GM23338 (cell line): ENCODE measurements at places on chromosomes 11 and 22. TPM values are rescaled to one million over a fixed set of nuclear protein-coding genes. Genes with fewer than 3 reads are reported as not detected.

GRCh38 chr22:42434748-42435425 is 2.7 kb upstream of the NFAM1 start:
- no peak for DNase-seq

DNA sequence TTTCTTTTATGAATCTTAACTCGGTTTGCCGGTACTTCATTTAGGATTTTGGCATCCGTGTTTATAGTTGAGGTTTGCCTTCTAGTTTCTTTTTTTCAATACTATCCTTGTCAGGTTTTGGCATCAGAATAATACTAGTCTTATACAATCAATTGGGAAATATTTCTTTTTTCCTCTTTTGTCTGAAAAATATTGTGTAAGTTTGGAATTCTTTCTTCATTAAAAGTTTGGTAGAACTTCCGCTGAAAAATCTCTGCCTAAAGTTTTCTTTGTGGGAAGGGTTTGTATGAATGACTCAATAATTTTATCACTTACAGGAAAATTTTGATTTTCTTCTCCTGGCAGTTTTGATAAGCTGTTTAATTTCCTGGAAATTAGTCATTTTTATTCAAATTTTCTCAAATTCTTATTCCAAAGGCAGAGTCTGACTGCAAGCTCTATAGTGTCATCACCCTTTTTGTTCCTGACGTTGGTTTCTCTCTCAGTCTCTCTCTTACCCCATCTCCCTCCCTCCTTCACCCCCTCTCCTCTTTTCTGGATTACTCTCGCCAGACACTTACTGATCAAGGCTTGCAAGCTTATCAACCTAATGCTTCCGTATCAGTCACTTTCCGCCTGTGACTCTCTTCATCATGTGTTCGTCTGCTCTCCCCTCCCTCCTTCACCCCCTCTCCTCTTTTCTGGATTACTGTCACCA is 555.7 kb downstream of the TBC1D22A start:
- DNase-seq: no peak

DNA sequence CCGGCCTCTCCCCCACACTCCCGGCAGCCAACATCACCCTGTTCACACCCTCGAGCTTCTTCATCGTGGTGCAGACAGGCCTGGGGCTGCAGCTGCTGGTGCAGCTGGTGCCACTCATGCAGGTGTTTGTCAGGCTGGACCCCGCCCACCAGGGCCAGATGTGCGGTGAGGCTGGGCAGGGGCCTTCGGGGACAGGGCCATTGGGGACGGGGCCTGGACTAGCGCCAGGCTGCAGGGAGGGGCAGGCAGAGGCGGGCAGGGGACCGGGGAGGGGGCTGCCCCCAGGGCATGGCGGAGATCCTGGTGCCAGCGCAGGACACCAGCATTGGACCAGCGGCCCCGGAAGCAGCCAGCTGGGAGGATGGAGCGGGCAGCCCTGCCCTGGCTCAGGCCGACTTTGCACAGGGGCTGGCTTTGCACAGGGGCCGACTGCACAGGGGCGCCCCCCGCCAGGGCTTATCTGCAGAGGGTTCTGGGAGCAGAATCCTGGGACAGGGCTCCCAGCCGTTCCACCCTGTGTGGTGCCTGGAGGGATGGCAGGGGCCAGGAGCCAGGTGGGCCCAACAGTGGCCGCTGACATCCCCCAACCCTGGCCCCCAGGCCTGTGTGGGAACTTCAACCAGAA is 8.6 kb downstream of the MUC5B start:
- no peak for DNase-seq

DNA sequence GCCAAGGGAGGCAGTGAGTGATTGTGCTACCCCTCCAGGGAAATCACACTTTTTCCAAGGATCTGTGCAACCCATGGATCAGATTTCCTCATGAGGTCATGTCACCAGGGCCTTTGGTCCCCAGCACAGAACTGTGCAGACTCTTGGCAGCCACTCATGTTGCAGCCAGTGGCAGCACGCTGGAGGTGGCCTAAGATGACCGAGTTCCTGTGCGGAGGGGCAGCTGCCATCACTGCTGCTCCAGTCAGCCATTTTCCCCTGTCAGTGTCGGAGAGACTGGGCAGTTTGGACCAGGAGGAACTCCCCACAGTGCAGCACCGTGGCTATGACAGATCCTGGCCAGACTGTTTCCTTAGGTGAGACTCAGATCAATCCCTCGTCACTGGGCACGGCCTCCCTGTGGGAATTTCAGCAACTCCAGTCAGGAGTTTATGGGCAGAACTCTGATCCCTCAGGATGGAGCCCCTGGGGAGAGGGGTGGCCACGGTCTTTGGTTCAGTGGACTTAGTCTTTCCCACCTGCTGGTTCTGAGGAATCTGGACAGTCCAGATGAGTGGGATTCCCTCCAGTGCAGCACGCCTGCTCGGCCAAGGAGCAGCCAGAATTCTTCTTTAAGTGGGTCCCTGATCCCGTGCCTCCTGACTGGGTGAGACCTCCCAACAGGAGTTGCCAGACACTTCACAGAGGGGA is 194.6 kb upstream of the CARD18 start:
- DNase-seq: no peak

GRCh38 chr22:39115977-39116621 is 19.1 kb downstream of the APOBEC3H start:
- no peak for DNase-seq

DNA sequence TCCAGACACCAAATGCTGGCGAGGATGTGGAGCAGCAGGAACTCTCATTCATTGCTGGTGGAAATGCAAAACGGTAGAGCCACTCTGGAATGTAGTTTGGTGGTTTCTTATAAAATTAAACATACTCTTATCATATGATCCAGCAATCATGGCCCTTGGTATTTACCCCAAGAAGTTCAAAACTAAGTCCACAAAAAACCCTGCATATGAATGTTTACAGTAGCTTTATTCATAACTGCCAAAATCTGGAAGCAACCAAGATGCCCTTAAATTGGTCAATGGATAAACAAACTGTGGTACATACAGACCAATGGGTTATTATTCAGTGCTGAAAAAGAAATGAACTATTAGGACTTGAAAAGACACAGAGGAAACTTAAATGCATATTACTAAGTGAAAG is 87.8 kb downstream of the APOL5 start:
- no peak for DNase-seq

DNA sequence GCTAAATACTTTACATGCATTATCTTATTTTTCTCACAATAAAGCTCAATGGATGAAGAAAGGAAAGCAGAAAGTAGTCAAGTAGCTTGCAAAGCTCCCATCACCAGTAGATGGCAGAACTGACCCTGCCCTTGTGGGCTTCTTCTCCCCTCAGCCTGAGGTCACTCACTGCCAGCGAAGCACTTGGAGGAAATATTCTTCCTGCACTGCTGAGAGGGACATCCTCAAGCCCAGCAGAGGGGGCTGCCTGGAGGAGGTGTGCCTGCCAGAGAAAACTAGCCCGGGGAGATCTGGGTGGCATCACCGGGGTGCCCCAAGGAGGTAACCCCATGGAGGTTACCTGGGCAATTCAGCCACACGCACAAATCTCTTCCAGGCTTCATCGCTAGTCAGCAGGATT is 6.6 kb downstream of the APOL4 start:
- peak; percentile 82 for DNase-seq

DNA sequence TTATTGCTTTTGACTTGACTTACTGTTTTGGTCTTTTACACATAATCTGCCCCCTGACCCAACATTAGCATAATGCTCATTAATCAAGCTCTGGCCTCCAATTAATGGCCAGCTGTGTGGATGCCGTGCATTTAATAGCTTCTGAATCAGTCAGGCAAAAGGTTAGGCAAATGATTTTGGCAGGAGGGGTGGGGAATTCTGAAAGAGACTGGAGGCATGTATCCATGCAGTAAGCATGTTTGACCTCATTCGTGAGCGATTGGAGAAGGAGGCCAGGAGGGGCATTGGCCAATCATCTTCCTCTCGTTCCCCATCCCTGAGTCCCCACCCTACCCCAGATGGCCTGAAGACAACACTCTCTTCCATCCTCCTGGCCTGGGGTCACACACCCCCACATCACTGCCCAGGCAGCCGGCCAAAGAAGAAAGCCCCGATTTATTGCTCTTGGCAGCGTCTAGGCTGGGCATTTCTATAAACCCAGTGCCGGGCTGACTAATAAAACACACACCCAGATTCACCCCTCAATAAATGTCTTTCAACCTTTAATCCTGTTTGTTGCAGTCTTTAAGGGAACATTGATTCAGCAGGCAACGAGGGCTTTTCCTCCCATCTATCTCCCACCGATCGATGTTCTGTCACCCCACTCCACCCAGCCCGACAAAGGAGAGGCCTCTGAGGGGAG is 150.0 kb downstream of the OPCML start:
- DNase-seq: no peak

- DNase-seq: no peak
These were observed 14.0 kb downstream of the ADAMTS8 start for GRCh38 chr11:130414107-130415080.

DNA sequence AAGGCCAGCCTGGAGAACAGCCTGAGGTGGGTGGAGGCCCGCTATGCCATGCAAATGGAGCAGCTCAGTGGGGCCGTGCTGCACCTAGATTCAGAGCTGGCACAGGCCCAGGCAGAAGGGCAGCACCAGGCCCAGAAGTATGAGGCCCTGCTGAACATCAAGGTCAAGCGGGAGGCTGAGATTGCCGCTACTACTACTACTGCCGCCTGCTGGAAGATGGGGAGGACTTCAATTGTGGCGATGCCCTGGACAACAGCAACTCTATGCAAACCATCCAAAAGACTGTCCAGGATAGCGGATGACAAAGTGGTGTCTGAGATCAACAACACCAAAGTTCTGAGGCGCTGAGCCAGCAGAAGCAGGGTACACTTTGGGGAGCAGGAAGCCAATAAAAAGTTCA is 3.1 kb upstream of the TMEM218 start:
- peak; percentile 73 for DNase-seq

- DNase-seq: no peak
These were observed 80.9 kb downstream of the PLEKHA7 start for GRCh38 chr11:16933291-16933690.

DNA sequence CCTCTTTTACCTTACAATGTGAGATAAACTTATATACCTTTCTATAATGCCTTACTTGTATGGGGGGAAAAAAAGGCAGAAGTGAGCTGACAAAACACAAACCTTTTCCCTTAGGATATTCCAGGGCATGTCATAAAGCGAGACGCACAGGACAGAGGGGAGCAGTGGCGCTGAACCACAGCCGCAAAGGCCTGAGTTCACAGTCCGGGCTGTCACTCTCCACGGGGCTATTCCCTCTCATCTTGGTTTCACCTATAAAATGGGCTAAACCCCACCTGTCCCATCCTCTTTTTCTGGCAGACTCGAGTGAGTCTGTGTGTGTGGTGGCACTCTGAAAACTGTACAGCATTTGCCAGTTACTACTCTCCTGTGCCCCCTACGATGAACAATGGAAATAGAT is 14.4 kb upstream of the FXYD2 start:
- DNase-seq: no peak

DNA sequence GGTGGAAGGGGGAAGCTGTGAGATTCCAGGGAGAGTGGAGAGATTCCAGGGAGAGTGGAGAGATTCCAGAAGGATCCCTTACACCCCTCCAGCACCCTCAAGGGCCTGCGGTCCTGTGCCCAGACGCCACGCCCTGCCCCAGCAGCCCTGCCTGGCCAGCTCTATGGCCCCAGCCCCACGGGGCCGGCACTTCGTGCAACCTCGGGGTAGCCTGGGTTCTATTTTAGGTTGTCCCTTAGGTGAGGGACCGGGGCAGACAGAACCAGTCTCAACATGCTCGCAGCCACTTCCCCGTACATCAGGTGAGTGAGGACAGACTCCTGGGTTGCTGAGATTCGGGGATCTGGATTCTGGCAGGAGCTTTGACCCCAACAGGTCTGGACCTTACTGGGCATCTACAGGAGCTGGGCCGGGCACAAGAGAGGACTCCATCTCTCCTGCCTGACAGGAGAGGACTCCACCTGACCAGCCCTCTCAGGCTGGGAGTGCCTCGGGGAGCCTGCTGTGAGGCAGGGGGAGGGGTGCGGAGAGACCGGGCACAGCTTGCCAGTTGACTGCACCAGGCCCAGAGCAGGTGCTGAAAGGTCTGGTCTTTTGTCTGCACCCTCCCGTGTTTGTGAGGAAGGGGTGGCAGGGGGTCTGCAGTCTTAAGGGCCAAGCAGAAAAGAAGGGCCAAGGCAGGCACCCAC is 8.5 kb upstream of the ADORA2A start:
- DNase-seq: no peak

DNA sequence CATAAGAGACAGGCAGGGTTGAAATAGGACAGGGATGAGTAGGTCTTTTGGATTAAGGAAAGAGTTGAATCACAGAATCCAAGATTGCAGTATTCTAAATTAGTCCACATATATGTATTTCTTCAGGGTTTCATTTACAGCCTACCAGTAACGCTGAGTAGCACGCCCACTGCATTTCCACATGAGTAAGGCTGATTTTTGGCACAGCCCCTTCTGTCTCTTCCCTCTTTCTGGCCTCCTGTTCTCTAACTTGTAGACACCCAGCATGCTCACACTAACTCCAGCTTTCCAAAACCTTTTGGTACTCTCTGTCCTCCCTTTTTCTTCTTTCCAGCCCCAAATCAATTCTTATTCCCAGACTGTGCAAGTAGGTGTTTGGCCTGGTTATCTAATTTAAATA is 3.7 kb upstream of the SIK2 start:
- DNase-seq: no peak

- peak; percentile 10 for DNase-seq
These were observed 644 bp downstream of the SPTY2D1 start for GRCh38 chr11:18633256-18634139.

DNA sequence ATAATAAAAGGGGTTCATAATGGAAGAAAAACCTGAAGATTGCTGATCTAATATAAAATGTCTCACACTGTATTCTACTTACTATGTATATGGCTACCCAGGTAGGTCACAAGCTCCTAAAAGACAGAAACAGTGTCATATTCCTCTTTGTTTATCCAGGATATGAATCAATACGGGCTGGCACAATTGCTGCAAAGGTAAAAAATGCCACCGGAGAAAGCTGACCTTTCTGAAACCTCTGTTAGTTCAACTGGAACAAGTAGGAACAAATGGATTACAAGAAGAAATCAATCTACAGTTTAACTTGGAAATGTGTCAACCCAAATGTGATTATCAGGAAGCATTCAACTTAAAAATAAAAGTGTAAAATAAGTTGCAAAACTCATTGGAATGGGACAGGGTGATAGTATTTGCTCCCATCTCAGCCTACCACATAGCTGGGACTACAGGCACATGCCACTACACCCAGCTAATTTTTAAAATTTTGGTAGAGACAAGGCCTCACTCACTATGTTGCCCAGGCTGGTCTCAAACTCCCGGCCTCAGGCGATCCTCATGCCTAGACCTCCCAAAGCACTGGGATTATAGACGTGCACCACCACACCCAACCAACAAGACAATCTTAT is 27.6 kb downstream of the SLC35F2 start:
- no peak for DNase-seq

GRCh38 chr11:111697933-111698371 is 68.2 kb downstream of the PPP2R1B start:
- no peak for DNase-seq

The MGAT3 gene
- total RNA-seq: 10.2 and 13.1 TPM in 2 replicates

The RFPL2 gene
- 1.3 TPM in 1 of 2 replicates, not detected in the other for total RNA-seq

The MRGPRE gene
- not detected in 2 replicates for total RNA-seq

The MRGPRF gene
- 9.0 and 10.8 TPM in 2 replicates for total RNA-seq

The SERPINH1 gene
- 1,217 and 1,375 TPM in 2 replicates for total RNA-seq

The BATF2 gene
- 0.58 and 1.6 TPM in 2 replicates for total RNA-seq

The CD81 gene
- total RNA-seq: 290 and 346 TPM in 2 replicates

The SCUBE2 gene
- 0.63 TPM in 1 of 2 replicates, not detected in the other for total RNA-seq

The PATE4 gene
- total RNA-seq: not detected in 2 replicates

The SMC1B gene
- total RNA-seq: not detected in 2 replicates

The ESAM gene
- not detected in 2 replicates for total RNA-seq

The OR52H1 gene
- 0.28 TPM in 1 of 2 replicates, not detected in the other for total RNA-seq

The ZP1 gene
- total RNA-seq: not detected in 2 replicates

The P2RX6 gene
- not detected in 2 replicates for total RNA-seq
